ENCODE measurements at places on chromosomes 1 and 21.

- DNase-seq = no peak
These were observed 20.9 kb downstream of the RNF187 start for GRCh38 chr1:228507961-228508652.

GRCh38 chr1:47351305-47351704 is 17.7 kb downstream of the CMPK1 start:
- no peak for DNase-seq

DNA sequence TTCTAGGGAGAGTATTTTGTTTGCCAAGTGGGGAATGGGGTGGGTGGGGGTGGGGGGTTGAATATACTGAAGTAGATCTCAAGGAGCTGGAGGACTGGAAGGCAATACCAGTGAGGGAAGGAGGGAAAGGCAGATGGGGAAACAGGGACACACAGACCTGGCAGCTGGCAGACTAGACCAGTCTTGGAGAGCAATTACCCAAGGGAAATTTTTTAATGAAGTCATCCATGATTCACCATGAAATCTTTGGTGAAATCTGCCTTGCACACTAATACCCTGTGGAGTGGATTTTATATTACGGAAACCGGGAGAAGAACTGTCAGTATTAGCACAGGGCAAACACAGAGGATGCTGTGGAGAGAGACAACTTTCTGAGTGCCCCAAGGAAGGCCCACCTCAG is 29.7 kb upstream of the MARK1 start:
- DNase-seq = no peak

- DNase-seq = no peak
These were observed at the start of gene CYP4A22 for GRCh38 chr1:47137198-47137597. TSS of gene CYP4A22 (plus strand) at chr1:47137441. CDS start at chr1:47137486, 45 bp downstream.

GRCh38 chr1:201594575-201595245 is 55.8 kb downstream of the NAV1 start:
- DNase-seq = no peak

DNA sequence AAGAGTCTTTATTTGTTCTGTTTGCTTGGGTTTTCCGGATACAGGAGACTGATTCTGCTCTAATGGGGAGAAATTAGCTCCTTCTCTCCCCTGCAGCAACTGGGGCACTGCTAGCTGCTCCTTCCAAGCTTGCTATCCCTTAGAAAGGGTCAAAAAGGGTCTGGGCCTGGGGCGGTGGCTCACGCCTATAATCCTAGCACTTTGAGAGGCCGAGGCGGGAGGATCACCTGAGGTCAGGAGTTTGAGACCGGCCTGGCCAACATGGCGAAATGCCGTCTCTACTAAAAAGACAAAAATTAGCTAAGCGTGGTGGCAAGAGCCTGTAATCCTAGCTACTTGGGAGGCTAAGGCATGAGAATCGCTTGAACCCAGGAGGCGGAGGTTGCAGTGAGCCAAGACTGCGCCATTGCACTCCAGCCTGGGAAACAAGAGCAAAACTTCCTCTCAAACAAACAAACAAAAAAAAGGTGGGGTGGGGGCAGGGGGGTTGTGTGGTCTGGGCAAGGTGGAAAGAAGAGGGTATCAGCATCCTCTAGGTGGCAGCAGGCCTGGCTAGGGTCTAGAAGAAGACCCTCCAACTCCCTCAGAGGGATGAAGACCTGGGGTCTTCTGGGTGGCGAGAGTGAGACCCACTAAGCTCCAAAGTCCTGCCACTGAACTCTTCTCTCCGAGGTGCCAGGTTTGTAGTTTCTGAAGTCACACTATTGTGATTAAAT is 15.4 kb upstream of the TBX15 start:
- no peak for DNase-seq

DNA sequence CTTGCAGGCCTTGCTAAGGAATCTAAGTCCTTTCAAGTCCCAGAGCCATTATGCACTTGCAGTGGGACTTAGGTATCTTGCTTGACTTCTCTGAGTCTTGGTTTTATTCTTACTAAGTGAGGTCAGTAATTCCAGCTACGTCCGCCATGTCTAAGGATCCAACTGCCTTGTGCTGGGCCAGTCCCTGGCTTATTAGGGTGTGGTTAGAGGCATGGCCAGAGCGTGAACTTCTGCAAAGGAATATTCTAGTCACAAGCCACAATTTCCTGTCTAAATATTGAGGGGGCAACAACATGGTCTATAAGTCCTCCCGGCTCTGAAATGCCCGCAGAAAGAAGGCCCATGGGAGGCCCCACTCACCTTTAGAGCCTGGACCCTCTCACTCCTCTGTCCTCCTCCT is 82.9 kb downstream of the TMEM53 start:
- DNase-seq = no peak

- no peak for DNase-seq
These were observed 24.6 kb downstream of the PLEKHA6 start for GRCh38 chr1:204335085-204335484.

- DNase-seq = no peak
These were observed 6.2 kb downstream of the ADAMTSL4 start for GRCh38 chr1:150555198-150555970.

DNA sequence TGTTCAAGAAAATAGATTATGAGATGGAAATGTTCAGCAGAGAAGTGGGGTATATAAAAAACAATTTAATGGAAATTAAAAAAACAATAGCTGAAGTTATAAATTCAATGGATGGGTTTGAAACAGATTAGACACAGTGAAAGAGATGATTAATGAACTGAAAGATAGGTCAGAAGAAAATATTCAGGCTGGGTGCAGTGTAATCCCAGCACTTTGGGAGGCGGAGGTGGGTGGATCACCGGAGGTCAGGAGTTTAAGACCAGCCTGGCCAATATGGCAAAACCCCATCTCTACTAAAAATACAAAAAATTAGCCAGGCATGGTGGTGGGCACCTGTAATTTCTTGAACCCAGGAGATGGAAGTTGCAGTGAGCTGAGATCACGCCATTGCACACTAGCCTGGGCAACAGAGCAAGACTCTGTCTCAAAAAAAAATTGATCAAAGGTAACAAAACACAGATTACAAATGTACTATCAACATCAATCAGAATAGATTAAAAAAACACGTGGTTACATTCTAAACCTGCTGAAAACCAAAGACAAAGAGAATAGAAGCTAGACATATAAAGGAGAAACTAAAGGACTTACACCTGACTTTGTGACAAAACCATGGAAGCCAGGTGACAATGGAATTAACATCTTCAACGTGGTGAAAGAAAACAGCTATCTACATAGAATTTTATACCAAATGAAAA is 4.8 kb upstream of the SUMO3 start:
- no peak for DNase-seq

GRCh38 chr1:173520799-173521198 is 43.7 kb downstream of the PRDX6 start:
- DNase-seq = no peak

GRCh38 chr1:116485071-116485735 is 85.6 kb downstream of the CD58 start:
- peak; percentile 88 for DNase-seq

DNA sequence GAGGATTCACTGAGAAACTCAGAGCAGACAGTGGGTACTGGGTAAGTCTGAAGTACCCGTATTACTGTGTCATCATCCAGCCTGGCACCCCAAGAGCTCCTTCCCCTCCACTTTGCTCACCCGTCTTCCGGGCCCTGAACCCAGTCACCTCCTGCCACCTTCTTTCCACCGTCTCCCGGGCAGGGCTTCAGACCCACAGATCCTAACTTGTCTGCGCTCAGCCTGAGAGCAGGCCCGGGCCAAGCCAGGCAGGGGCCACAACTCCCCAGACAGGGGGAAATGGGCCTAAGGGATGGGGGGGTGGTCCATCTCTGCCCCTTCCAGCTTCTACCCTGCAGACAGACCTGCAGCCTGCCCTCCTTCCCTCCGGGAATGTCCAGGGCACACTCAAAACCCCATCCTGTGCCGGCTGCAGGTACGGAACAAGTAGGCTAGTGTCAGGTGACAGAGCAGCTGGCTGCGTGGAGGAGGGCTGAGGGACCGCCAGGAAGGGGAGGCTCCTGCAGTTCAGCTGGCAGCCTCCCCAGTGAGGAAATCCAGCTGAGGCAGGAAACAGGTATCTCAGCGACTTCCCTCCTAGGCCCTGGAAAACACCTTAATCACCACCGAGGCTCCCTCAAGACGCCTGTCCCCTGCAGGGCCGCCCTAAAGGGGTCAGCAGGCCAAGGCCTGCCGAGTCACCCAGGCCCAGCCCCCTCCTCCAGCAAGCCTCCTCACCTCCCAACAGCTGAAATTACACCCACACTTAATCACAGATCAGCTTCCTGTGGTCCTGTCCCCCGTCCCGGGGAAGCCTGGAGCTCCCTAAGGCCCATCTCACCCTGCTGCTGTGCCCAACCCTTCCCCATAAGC is 3.5 kb downstream of the HSPG2 start:
- DNase-seq = no peak

GRCh38 chr1:31655756-31656155 is 11.1 kb upstream of the PEF1 start:
- no peak for DNase-seq

DNA sequence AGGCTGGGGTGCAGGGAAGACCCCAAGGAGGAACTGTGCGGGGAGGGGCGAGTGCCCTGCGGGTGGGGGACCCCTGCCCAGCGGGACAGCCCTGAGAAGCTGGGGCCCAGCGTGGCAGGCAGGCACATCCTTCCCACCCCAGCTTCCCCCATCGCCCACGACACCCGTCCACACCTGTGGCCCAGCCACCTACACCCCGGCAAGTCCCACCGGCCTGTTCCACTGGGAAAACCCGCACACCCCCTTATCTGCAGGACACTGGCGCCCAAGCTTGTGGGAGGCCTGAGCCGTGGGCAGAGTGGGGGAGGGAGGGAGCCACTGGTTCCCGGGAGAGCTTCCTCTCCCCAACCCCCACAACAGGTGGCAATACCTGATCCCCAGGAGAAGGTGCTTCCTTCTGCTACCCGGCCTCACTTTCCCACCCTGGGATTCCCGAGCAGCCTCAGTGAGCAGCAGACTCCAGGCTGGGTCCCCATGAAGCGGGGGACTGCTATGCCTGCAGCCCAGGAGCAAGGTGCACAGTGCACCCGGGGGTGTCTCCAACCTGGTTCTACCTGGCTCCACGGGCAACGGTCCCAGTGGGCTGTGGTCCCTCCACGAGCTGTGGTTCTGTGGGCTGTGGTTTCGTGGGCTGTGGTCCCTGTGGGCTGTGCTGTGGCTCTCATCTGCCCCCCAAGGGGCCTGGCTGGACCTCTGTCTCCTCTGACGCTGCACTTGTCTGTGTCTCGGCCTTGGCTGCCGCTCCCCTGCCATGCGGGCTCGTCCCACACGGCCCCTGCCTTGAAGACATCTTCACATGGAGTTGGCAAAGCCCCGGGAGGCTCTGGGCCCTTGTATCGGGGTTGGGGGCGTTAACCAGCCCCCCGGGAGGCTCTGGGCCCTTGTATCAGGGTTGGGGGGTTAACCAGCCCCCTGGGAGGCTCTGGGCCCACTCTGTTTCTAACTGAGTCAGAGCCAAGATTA is 37.8 kb upstream of the POFUT2 start:
- no peak for DNase-seq

DNA sequence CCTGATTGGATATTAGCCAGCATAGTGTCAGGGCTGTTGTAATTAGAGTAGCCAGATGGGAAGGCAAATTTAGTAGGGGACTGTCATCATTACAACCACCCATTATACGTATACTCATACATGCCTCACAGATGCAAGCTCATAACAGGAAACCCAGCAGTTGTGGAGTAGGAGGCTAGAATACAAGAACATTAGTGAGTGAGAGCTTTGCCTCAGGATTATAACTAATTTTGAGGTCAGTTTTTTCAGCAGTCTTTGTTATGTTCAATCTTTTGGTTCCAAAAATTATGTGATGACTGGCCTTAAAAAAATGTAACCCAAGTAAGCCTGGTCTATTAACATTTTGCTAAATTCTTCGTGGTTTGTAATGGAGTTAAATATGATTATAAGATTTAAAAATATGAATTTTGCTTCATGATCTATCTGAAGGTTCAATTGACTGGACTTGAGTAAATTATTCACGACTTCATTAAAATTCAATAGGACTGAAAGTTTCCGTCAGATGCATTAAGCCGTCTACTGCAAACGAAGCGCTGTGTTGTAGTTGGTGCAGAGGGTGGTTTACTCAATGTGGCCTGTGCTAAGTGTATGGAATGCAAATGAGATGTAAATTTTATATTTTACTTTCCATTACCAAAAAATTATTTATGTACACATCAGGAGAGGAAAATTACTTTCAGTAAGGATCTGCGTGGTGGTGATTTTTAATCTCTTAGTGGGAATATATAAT is 48.8 kb downstream of the KCNK1 start:
- DNase-seq = no peak

- DNase-seq = no peak
These were observed 33.5 kb downstream of the KCNC4 start for GRCh38 chr1:110243574-110243973.

- DNase-seq = no peak
These were observed 162.9 kb upstream of the HP1BP3 start for GRCh38 chr1:20949871-20950590.

DNA sequence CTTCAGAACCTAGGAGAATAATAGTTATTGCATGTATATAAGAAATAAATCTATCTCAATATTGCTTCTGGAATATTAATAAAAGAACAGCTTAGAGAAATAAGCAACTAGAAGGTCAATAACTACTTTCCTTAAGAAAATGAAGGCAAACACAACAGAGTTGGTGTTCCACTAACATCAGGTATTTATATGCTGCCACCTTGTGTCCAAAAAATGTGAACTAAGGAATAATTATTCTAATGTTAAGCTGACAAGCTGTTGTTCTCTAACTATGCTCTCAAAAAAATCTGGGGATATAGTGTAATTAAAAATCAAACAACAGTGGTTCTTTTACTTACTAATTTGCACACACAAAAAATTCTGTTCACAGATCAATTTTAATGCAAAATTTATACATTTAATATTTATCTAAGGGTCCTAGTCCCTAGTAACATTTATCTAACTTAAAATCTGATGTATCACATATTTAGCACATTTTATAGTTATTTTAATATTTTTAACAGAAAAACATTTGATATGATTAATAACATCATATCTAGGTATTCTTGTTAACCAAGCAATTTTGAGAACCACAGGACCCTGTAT is 39.6 kb downstream of the UCHL5 start:
- DNase-seq = no peak

GRCh38 chr1:56028244-56028643 is 551.1 kb downstream of the PLPP3 start:
- no peak for DNase-seq

DNA sequence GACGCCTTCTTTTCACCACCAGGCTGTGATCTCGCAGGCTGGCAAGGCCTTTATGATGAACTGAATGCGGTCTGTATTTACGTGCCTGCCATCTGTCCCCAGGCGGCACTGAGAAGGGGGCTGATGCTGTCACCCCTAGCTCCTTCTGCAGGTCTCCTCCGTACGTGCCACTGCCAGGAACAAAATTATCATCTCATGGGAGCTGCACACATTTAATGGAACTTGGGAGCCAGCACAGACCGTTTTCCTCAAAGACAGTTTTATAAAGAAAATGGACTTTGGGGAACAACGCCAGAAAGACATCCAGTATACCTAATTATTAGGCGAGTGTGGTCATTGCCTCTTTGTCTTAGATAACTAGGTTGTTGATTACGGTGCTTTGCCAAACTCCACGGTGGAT is 434.5 kb downstream of the KIF26B start:
- DNase-seq = no peak

- no peak for DNase-seq
These were observed 213.9 kb downstream of the PATJ start for GRCh38 chr1:61956016-61956645.

- DNase-seq = no peak
These were observed 180.3 kb downstream of the DISC1 start for GRCh38 chr1:231806623-231807495.

GRCh38 chr1:80926531-80926930 is 874.2 kb upstream of the ADGRL2 start:
- no peak for DNase-seq

Measured in stimulated activated CD8-positive, alpha-beta memory T cell treated with anti-CD3 and anti-CD28 coated beads, Interleukin-12 subunit alpha, Interleukin-12 subunit beta, amount 100 ng/mL, for 1 hour (primary cell).